ENCODE measurements at places on chromosomes 2 and 18.

- peaks cover 1% of the 10 kb centered on the region for H3K27me3 ChIP-seq
- H3K4me3 ChIP-seq: no peak overlapping the region
- no peak for DNase-seq
- H3K36me3 ChIP-seq: peaks cover 60% of the 10 kb centered on the region
- H3K4me1 ChIP-seq: peaks cover 14% of the 10 kb centered on the region
- no peak overlapping the region for H3K27ac ChIP-seq
These were observed 78.0 kb upstream of the WIPF1 start for GRCh38 chr2:174675615-174676014.

- H3K27me3 ChIP-seq: no peaks in the 10 kb centered on the region
- H3K4me1 ChIP-seq: peaks cover 6% of the 10 kb centered on the region
- no peak overlapping the region for H3K27ac ChIP-seq
These were observed 689.8 kb downstream of the MBD2 start for GRCh38 chr18:53534695-53535094.

GRCh38 chr2:157497638-157498314 lies 53.9 kb upstream of the CYTIP start:
- no peaks in the 10 kb centered on the region for H3K27me3 ChIP-seq
- no peak overlapping the region for H3K4me3 ChIP-seq
- no peak overlapping the region for H3K27ac ChIP-seq
- H3K36me3 ChIP-seq: no peaks in the 10 kb centered on the region

DNA sequence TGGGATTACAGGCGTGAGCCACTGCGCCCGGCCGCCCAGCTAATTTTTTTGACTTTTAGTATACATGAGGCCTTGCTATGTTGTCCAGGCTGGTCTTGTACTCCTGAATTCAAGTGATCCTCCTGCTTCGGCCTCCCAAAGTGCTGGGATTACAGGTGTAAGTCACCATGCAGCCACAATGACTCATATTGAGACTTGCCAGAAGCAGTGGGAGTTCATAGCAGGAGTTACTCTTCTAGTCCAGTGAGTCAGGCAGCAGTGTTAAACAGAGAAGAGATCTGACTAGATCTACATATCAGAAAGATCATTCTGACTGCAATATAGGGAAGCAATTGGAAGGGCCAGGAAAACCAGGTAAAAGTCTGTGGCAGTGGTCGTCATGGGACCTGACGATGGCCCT lies 1.5 kb upstream of the FLACC1 start:
- H3K27me3 ChIP-seq: no peaks in the 10 kb centered on the region
- no peak overlapping the region for H3K27ac ChIP-seq
- peaks cover 15% of the 10 kb centered on the region for H3K4me1 ChIP-seq

GRCh38 chr2:24176326-24176725 lies 1.5 kb downstream of the FAM228A start:
- H3K4me3 ChIP-seq: no peak overlapping the region
- peaks cover under 1% of the 10 kb centered on the region for H3K4me1 ChIP-seq
- H3K27me3 ChIP-seq: peaks cover 3% of the 10 kb centered on the region
- no peak for DNase-seq
- H3K36me3 ChIP-seq: peaks cover 11% of the 10 kb centered on the region

GRCh38 chr2:144358374-144358964 lies 161.4 kb downstream of the ZEB2 start:
- peaks cover 24% of the 10 kb centered on the region for H3K4me1 ChIP-seq
- no peak overlapping the region for H3K27ac ChIP-seq
- H3K4me3 ChIP-seq: no peak overlapping the region
- H3K27me3 ChIP-seq: peaks cover 4% of the 10 kb centered on the region
- no peak for DNase-seq

- DNase-seq: peak; percentile 27
- no peak overlapping the region for H3K27ac ChIP-seq
- H3K4me1 ChIP-seq: peaks cover 45% of the 10 kb centered on the region
- H3K4me3 ChIP-seq: no peak overlapping the region
These were observed 112.4 kb downstream of the CYRIA start for GRCh38 chr2:16553226-16553625.

Measured in nephron progenitor cell (in vitro differentiated cells).